ENCODE measurements at places on chromosomes 3 and 15.

- DNase-seq, result no peak
These were observed 74.2 kb upstream of the RASGRP1 start for GRCh38 chr15:38638811-38639210.

DNA sequence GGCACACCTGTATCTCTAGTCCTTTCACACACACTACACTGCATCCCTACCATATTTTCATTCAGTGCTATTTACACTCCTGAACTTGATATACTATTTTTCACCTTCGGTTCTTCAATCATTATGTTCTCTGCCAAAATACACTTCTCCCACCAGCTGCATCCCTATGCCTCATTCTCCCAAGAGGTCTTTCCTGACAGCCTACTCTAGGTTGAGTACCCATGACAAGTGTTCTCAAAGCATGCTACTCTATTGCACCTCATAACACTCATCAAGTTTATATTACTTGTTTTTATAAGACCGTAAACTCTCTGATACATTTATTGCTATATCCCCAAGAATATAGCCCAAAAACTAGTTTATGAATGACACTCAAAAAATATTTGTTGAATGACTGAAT, 549.5 kb downstream of the PYDC2 start:
- DNase-seq, result no peak

DNA sequence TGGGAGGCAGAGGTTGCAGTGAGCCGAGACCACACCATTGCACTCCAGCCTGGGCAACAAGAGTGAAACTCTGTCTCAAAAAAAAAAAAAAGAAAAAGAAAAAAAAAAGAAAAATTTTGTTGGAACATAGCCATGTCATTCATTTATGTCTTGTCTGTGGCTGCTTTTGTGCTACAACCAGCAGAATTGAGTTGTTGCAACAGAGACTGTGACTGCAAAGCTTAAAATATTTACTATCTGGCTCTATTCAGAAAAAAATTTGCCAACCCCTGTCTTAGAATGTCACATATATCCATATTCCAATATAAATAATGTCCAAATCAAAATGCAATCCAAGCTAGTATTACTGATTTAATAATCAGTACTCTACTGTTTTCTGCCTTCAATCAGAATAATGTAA, 25.1 kb downstream of the CD80 start:
- DNase-seq, result no peak

DNA sequence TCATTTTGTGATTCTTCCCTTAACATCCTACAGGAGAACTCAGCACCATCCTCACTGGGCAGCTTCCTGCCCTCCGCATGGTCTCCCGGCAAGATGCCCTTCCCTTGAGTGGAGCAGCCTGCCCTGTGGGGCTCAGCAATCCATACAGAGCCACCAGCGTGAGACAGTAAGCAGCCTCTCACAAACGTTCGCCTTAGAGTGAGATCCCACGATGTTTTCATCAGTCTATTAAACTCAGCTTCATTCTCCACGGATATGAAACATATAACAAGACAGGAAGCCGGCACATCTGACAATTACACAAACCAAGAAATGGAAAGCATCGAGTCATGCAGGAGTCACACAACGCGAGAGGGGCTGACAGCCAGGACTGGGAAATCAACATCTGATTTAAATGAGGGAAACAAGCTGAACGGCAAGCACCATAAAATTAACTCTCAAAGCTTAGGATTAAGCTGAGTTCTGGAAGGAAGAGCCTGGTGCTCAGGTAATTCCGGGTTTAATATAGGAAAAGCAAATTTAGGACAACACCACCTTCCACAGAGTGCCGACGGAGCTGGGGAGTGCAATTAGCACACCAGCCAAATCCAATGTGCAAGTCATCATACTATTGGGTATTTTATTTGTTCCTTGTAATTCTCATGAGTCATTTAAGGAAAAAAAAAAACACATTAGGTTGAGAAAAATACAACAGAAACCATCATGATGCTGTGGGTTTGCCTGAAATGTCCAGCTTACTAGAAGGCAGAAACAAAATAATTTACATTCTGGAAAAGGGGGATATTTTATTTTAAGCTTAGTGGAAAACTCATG, 272.0 kb downstream of the OCA2 start:
- DNase-seq, result no peak

Data from keratinocyte (primary cell).